ENCODE measurements at places on chromosomes 5 and 9. TPM values are rescaled to one million over a fixed set of nuclear protein-coding genes. Genes with fewer than 3 reads are reported as not detected.

SRA1 gene
- 20.1 TPM for total RNA-seq

TCERG1 gene
- total RNA-seq: 70.1 TPM

CDH6 gene
- 2.5 TPM for total RNA-seq

TMEM215 gene
- total RNA-seq: 0.69 TPM

PCDHA11 gene
- 0.35 TPM for total RNA-seq

NRG2 gene
- total RNA-seq: 9.4 TPM

LCN6 gene
- 3.5 TPM for total RNA-seq

VCAN gene
- 5.2 TPM for total RNA-seq

MYOT gene
- total RNA-seq: 1.8 TPM

TRMO gene
- 11.5 TPM for total RNA-seq

SHISAL2B gene
- not detected for total RNA-seq

ADGRD2 gene
- total RNA-seq: not detected

BDP1 gene
- 24.3 TPM for total RNA-seq

Measured in ovary (tissue), 10 donors.